AG04449 (cell line): ENCODE measurements at places on chromosomes 16 and 17.

GRCh38 chr17:50832267-50832863, 3.0 kb upstream of the WFIKKN2 start:
- DNase-seq = no peak

DNA sequence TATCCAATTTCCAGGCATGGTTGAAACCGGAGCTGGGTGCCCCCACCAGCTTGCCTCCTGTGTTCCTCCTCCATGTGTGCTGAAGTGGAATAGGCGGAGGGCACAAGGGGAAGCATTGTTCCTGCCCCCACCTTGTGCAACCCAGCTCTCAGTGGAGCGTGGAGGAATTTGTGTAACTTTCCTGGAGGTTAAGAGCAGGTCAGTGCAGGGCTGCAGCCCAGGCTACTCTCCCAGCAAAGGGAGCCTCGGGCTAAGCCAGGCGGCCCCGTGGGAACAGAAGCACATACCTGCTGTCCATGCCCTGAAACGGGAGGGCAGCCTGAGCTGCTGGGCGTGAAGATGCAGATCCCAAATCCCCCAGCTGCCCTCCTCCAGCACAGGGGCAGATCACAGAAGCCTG, 158.8 kb upstream of the LHX1 start:
- DNase-seq = no peak

GRCh38 chr16:27819356-27819755, 244.2 kb downstream of the GSG1L start:
- DNase-seq = no peak

DNA sequence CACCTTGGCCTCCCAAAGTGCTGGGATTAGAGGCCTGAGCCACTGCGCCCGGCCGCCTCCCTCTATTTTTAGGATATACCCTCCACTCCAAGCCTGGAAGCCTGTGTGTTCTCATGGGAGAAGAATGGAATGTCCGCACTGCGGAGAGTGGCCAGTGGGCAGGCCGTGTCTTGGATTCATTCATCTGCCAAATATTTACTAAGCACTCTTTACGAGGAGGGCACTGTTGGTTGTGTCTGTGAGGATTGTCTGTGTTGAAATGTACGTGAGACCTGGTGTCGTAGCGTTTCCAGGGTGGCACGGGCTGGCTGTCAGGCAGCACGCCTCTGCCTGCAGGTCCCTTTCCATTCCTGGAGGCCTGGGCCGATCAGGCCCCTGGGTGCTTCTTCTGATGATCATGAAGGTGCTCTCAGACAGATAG, 19.2 kb downstream of the PGS1 start:
- DNase-seq = no peak

DNA sequence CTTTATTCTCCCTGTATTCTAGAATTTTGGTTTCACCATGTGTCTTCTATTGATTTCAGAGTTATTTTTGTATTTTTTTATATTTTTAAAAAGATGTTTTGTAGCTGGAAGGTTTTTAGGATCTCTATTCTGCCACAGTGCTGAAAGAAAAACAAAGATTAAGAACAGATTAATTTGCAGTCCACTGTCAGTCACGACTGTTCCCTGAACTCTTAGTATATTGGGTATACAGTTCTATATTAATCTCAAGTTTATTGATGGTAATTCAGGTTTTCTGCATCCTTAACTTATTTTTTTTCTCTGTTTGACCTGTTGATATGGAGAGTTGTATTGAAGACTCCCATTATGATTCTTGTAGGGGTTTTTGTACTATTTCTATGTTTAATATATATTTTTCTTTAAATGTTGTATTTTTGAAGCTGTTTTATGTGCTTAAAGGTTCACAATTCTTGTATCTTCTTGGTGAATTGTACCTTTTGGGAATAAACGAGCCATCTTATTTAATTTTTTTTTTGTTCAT, 2.9 kb downstream of the SPECC1 start:
- no peak for DNase-seq

- no peak for DNase-seq
Observed at GRCh38 chr17:42171831-42172230, 9.1 kb downstream of the KCNH4 start.

DNA sequence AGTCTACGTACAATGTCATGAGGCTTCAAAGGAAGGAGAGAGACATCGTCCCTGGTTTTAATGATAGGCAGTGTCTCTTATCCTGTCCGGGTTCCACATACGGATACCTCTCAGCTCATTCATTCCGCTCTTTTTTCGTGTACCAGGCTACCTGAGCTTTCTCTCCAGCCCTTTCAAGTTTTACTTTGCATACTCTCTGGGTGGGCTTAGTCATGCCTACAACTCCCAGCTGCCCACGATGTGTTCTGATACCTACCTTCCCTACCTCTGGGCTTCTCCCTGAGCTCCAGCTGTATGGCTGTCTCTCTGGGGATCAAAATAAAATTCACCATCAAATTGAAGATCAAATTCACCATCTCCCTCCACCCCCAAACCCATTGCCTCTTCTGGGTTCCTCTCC, 354.0 kb upstream of the EEF2KMT start:
- DNase-seq = no peak

DNA sequence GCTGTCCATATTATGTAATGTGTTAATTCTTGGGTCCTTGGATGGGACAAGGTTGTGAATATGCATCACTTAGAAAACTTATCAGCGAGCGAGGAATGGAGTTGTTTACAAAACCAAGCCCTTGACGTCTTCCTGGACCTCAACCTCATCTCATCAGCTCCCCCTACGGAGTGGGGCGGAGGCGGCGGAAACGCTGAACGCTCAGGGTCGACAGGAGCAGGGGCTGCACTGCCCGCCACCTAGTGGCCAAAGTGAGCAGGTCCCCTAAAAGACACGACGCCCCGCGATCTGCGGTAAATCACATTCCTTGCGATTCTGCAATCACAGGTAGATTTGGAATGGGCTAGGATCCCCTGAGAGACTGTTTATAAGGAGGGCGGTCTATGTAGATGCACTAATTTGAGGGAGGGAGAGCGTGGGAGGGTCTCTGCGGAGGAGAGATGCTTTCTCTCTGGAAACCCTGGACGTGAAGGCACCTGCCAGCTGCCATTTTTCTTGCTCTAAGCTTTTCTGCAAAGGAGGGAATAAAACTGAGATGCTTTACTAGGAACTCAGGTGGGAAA, 5.4 kb upstream of the ICAM2 start:
- no peak for DNase-seq

GRCh38 chr16:22386976-22387375, 12.6 kb upstream of the CDR2 start:
- peak; percentile 89 for DNase-seq

DNA sequence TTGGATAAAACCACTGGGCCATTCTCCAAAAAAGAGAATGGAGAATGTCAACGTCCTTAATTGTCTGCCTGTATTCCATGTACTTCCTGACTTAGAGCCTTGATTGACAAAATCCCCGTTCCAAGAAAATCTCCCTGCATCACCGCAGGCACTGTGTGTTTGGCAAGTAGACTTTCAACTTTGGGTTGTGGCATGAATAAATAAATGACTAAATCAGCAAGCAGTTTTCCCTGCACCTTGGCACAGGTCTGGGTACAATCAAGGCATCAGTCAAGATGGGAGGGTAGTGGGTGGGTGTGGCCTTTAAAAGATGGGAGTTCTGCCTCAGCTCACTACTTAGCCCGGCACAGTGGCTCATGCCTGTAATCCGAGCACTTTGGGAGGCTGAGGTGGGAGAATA, 248.5 kb upstream of the RPL38 start:
- no peak for DNase-seq
